T-helper 22 cell (primary cell): ENCODE measurements at places on chromosomes 7 and 10.

DNA sequence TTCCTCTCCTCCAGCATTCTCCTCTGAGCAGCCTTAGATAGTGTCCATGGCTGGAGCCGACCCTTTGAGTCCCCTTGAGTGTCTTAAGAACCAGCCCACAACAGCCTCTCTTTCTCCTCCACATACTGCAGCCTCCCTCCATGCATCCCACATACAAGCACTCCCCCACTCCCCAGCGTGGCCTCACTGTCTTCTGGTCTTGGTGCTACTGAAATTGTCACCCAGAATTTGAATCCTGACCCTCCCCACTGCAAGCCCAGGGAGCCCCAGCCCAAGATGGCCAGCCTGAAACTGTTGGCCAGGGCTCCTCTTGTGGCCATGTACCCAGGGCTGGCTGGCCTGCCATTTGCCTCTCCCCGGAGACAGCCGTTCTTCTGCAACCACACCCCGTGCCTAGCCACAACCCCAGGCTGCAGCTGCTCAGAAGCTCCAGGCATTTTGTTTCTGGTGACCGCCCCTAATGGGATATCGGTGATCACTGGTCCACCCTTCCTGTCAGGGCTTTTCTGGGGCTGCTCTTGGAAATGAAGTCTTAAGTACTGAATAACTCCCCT is 18.8 kb upstream of the SH2D4B start:
- DNase-seq = no peak

- DNase-seq = peak; percentile 81
Observed at GRCh38 chr10:132447446-132448247, 50.6 kb downstream of the PWWP2B start.

DNA sequence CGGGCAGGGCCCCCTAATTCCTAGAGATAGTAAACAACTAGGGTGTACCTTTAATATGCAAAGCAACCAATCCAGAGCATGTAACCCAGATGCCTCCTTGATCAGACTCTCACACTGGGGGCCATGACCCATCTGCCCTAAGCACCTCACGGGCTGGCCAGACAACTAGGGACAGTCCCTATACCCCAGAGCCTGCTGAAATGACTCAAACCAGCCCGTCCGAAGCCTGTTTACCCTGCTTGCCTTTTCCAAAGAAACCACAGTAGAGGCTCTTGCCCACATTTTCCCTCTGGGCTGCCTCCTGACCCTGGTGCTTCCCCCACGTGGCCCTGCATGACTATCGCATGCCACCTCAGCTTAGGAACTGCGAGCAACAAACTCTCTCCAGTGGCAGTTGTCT is 46.2 kb downstream of the RGS10 start:
- DNase-seq = no peak

- no peak for DNase-seq
Observed at GRCh38 chr7:143042159-143042789, 9.9 kb upstream of the OR6V1 start.

- no peak for DNase-seq
Observed at GRCh38 chr7:77862691-77863090, 64.1 kb downstream of the PHTF2 start.

GRCh38 chr7:151083824-151084160 is 499 bp upstream of the TMUB1 start:
- no peak for DNase-seq

DNA sequence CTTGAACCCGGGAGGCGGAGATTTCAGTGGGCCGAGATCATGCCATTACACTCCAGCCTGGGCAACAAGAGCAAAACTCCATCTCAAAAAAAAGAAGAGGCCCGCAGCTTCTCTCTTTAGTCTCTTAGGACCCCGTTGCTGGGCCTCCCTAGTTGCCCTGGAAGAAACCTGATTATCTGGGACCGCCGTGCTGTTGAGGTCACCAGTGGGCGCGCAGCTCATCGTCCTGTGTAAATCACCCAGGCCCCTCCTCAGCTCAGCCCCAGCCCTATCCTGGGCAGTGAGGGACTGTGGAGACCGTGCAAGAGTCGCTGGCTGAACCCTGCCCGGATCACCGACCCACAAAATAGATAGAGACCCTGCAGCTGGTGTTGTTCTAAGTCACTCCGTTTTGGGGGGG is 85.0 kb downstream of the UNCX start:
- no peak for DNase-seq

DNA sequence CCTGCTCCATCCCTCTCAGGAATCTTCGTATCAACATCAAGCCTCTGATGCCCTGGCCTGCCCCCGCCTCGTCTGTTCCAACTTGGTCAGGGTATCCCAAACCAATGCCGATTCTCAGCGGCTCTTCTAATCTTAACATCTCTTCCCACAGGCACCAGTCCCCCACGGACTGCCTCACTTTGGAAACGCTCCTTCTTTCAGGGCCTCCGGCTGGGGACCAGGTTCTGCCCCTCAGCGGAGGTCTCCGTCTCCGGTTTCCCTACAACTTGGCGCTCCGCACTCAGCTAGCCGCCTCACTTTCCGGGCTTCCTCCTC is 488 bp downstream of the ABCF2 start:
- DNase-seq = no peak

DNA sequence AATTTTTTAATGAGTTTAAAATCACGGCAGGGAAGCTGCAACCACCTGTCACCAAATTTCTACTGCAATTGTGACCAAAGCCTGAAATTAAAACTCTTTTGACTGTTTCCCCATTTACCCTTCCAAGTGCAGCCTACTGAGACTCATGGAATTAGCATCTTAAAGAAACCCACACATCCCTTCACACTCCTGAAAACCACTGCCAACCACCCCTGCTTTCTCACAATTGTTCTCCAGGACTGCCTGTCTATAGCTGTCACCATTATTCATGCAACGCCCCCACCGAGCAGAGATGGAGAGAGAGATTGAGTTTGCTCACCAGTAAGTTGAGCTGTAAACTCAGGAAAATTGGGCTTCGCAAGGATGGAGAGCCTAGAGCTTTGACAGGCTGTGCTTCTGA is 383.8 kb upstream of the SORCS1 start:
- DNase-seq = no peak

DNA sequence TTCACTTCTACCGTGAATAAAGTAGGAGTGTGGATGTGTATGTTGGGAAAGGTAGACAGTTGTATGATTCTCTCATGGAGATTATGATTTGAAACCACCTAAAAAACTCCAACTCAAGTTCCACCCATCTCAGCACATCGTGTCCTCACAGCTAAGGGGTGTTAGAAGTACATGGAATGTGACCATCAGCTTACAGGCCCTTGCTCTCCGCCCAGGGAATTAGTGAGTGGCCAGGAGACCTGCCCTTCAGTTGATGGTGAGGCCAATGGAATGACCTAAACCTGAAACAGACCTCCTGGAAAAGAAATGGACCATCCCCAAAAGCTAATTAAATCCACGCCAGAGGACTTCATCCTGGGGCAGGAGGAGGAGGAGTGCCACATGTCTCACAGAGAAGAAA is 2.1 kb upstream of the WNT2 start:
- no peak for DNase-seq

- DNase-seq = no peak
Observed at GRCh38 chr10:117718986-117719920, 176.7 kb downstream of the EMX2 start.

DNA sequence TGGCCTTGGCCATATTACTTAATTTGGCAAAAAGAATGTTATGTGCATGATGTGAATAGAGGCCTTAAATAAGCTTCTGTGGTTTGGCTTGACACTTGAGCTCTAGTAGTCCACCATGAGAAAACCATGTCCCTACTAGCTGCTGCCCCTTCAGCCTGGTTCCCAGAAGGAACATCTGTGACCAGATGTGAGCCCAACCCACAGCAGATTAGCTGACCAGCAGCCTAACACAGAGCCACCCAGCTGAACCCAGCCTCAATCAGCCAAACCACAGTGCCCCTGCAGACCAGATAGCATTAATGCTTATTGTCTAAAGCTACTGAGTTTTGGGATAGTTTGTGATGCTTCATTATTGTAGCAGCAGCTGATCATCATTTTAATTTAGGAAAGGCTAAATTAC is 16.6 kb downstream of the JAZF1 start:
- DNase-seq = no peak

DNA sequence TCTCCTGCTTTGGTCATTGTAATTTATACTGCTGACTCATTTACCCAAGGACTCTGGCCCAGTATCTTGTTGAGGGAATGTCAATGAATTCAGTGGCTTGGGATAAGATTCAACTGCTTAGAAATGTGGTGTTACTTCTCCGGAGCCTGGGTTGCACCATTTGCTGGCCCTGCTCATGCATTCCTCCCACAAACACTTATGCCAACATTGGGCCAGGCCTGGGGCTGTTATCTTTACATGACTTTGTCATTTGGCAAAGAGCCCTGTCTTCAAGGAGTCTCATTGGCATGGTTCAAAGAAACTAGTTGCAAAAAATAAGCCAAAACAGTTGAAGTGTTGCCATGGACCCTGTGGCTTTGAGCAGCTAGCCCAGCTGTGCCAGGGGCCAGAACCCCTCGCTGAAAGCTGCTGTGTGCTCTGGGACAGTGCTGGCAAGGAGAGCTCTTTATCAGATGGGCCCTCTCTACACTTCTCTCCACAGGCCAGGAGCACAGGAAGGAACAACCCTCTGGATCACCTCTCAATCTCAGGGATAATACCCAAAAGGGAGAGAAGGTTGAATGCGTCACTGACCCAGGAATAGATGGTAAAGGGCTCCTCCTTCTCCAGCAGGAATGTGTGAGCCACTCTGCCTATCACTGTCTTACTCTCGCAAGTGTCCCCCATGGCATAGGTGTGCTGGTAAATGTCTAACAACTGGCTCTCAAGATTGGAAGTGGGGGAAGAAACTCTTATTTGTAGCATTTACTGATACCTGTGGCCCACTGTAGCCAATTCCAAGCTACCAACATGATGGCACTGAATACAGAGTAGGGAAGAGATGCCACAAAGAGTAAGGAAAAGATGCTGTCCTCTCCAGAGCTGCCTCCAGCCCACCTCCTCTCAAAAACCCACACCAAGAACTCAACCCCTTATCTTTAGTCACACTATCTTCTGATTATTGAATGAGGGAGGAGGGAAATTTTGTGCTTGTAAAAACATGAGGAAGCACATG is 23.5 kb upstream of the PDE1C start:
- DNase-seq = no peak

DNA sequence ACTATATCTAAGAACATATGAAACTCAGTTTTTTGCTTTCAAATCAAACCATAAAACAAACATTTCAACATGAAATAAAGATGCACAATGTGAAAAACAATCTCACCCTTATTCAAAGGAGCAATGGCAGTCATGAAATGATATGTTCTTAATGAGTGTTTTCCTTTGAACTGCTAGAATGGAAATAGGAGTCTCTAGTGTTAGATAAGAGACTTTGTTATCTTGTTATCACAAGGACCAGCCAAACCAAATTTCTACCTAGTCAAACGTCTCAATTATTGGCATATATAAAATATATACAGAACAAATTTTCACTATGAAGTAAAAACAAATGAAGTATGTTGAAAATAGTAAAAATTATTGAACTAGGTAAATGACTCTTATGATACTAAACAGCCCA is 1.2 kb downstream of the VPS41 start:
- no peak for DNase-seq

GRCh38 chr7:120964088-120964487 is 13.5 kb downstream of the ING3 start:
- no peak for DNase-seq

GRCh38 chr7:128025380-128025779 is 5.9 kb downstream of the LRRC4 start:
- no peak for DNase-seq

DNA sequence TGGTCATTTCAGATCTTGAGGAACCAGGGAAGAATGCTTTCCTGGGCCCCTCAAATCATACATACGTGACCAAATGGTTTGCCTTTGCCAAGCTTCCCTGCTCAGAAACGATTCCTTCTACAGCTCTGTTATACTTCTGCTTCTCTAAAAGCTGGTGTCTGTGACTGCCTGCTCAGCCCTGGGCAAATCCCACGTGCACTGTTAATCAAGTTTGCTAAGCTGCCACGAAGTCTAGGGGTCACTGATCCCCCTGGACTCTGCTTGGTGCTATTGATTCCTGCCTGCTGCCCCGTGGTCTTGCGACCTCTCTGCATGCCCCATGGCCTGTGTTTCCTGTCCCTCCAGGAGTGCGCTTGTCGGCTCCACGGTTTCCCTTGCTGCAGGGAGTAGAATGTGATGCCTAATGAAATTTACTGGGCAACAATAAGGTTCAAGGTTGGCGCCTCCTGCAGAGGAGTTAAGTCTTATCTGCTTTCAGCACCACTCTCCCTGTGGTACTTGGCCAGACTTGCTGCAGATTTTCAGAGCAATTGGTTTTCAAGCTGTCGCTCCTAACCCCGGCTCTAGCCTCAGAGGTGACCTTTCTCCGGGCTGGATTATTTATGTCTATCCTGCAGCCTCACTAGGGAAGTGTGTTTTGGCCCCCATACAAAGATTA is 201.6 kb upstream of the FZD8 start:
- DNase-seq = no peak

- DNase-seq = no peak
Observed at GRCh38 chr7:124269774-124270173, 236.9 kb upstream of the TMEM229A start.

DNA sequence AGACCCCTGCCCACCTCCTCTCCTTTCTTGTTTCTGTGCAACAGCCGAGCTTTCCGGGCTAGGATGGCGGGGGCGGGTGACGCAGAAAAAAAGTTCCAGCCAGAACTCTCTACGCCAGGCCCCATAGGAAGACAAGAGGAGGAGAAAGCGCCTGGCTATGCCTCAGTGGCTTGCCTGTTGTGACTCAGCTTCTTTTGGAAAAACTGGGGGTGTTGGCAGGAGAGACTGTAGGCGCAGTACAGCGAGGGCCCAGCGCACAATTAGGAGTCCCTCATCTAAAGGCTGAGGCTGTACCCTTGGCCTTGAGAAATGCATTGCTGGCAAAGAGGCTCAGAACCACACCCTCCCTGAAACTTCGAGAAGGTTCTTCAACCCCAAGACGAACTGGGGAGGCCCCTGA is 28.0 kb upstream of the KPNA7 start:
- no peak for DNase-seq

DNA sequence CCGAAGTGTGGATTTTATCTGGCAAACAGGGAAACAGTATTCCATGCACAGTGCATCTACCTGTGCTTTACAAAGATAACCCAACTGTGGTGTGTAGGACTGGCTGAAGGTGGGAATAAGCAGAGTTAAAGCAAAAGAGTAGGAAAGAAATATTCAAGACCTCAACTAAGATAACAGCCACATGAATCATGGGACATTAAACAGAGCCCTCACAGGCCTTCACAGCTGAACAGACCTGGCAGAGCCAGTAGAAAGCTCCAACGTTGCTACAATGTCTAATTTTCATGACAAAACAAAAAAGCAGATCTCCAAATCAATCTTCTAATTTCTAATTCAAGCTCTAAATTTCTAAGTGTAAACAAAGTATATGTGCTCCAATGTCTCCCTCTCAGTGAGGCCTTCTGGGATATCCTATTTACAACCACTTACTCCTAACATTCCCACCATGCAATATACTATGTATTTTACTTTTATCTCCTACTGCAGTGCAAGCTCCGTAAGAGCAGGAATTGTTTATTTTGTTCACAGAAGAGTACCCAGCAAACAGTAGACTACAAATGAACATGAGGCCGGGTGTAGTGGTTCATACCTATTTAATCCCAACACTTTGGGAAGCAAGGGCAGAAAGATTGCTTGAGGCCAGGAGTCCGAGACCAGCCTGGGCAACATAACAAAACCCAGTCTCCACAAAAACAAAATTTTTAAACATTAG is 63.5 kb downstream of the UBE2H start:
- no peak for DNase-seq

GRCh38 chr7:14270099-14270498 is 280.6 kb upstream of the ETV1 start:
- no peak for DNase-seq

GRCh38 chr10:122981066-122981464 is 864 bp downstream of the PSTK start:
- no peak for DNase-seq

GRCh38 chr10:70769121-70769520 is 16.1 kb downstream of the TBATA start:
- no peak for DNase-seq
